Prostate gland (tissue), 2 donors: ENCODE measurements at places on chromosomes 11 and 22. TPM values are rescaled to one million over a fixed set of nuclear protein-coding genes. Genes with fewer than 3 reads are reported as not detected.
A peak's percentile ranks its signal among the peaks of the same experiment; 100 is the strongest.

TECTA gene
- total RNA-seq = 0.41 TPM

SBF2 gene
- total RNA-seq = 35.9 TPM

SCUBE2 gene
- 69.8 TPM for total RNA-seq

GRCh38 chr22:39117585-39118191 lies 20.6 kb downstream of the APOBEC3H start:
- peak; percentile 36 for DNase-seq
- no peaks in the 10 kb centered on the region for H3K27me3 ChIP-seq
- H3K27ac ChIP-seq = no peak overlapping the region
- H3K4me1 ChIP-seq = no peaks in the 10 kb centered on the region
- no peak overlapping the region for H3K4me3 ChIP-seq

GRCh38 chr11:133526790-133527189 lies 5.5 kb downstream of the OPCML start:
- H3K27me3 ChIP-seq = peaks cover 11% of the 10 kb centered on the region
- no peak overlapping the region for H3K4me3 ChIP-seq
- H3K4me1 ChIP-seq = no peaks in the 10 kb centered on the region
- no peak overlapping the region for H3K27ac ChIP-seq

- H3K4me1 ChIP-seq = no peaks in the 10 kb centered on the region
- no peaks in the 10 kb centered on the region for H3K36me3 ChIP-seq
- DNase-seq = no peak
- H3K4me3 ChIP-seq = no peak overlapping the region
- no peak overlapping the region for H3K27ac ChIP-seq
- no peaks in the 10 kb centered on the region for H3K27me3 ChIP-seq
Measured at GRCh38 chr11:69489746-69490365, 8.4 kb downstream of the LINC01488 start.
